ENCODE measurements at places on chromosomes 12 and 14. TPM values are rescaled to one million over a fixed set of nuclear protein-coding genes. Genes with fewer than 3 reads are reported as not detected.

Gene PSEN1
- 20.2 TPM for polyA plus RNA-seq

Gene TSPAN9
- 72.7 TPM for polyA plus RNA-seq

Gene GAPDH
- polyA plus RNA-seq: 11,356 TPM

Gene SIX1
- 26.9 TPM for polyA plus RNA-seq

Gene EAPP
- polyA plus RNA-seq: 66.8 TPM

Gene GLIPR1L2
- polyA plus RNA-seq: 0.21 TPM

Gene ACSS3
- polyA plus RNA-seq: 3.0 TPM

Gene PMEL
- 1.6 TPM for polyA plus RNA-seq

Gene IL22
- polyA plus RNA-seq: not detected

Gene MSRB3
- 60.9 TPM for polyA plus RNA-seq

Gene KRT71
- polyA plus RNA-seq: not detected

Gene NELL2
- polyA plus RNA-seq: 0.43 TPM

Gene CLEC2A
- not detected for polyA plus RNA-seq

Gene ERO1A
- 30.9 TPM for polyA plus RNA-seq

Gene OR4N5
- not detected for polyA plus RNA-seq

Gene RND1
- polyA plus RNA-seq: 0.36 TPM

Gene CLEC4D
- polyA plus RNA-seq: not detected

Gene KIF26A
- not detected for polyA plus RNA-seq

Gene NFE2
- polyA plus RNA-seq: 0.37 TPM

Gene SAMD15
- polyA plus RNA-seq: 0.66 TPM

Gene CLMN
- polyA plus RNA-seq: 0.09 TPM

Gene DCN
- 4,723 TPM for polyA plus RNA-seq

Gene ACOT2
- 30.5 TPM for polyA plus RNA-seq

Gene ERP27
- not detected for polyA plus RNA-seq

Gene DACT1
- 6.2 TPM for polyA plus RNA-seq

Gene COCH
- 0.19 TPM for polyA plus RNA-seq

Gene RTL1
- polyA plus RNA-seq: not detected

Gene KRT78
- not detected for polyA plus RNA-seq

Gene PCNX1
- polyA plus RNA-seq: 54.2 TPM

Gene SLC7A8
- polyA plus RNA-seq: 1.4 TPM

Gene TMEM229B
- polyA plus RNA-seq: 0.07 TPM

Gene SERPINA5
- not detected for polyA plus RNA-seq

Gene GLIPR1
- polyA plus RNA-seq: 299 TPM

Gene PTPRB
- polyA plus RNA-seq: 0.04 TPM

Gene TAS2R42
- not detected for polyA plus RNA-seq

Gene SYNDIG1L
- not detected for polyA plus RNA-seq

Gene IFNG-AS1
- polyA plus RNA-seq: not detected

Gene PWP1
- polyA plus RNA-seq: 115 TPM

Gene P2RX2
- polyA plus RNA-seq: not detected

Gene PALS1
- 31.1 TPM for polyA plus RNA-seq

Gene TAS2R9
- polyA plus RNA-seq: not detected

Gene PDZRN4
- polyA plus RNA-seq: not detected

Gene KRT3
- not detected for polyA plus RNA-seq

Gene CLEC1A
- not detected for polyA plus RNA-seq

Measured in AG04450 (cell line).